ENCODE measurements at places on chromosomes 2 and 18. TPM values are rescaled to one million over a fixed set of nuclear protein-coding genes. Genes with fewer than 3 reads are reported as not detected.

Gene BUB1
- 49.7 TPM for total RNA-seq

Gene TLX2
- total RNA-seq, result not detected

Gene RFX8
- total RNA-seq, result 2.3 TPM

Gene REG1B
- total RNA-seq, result not detected

Gene STPG4
- total RNA-seq, result 0.33 TPM

Gene FNDC4
- total RNA-seq, result 20.3 TPM

Gene LOXHD1
- not detected for total RNA-seq

Gene AGAP1
- 8.8 TPM for total RNA-seq

Gene SEPTIN10
- 82.5 TPM for total RNA-seq

Gene LYG2
- total RNA-seq, result not detected

Gene TEX44
- total RNA-seq, result not detected

Gene ACTR3
- 330 TPM for total RNA-seq

Gene SNORC
- 1.6 TPM for total RNA-seq

Gene ADRA2B
- total RNA-seq, result not detected

Gene SH3BP4
- total RNA-seq, result 56.4 TPM

Gene ALLC
- total RNA-seq, result not detected

Gene CROCC2
- not detected for total RNA-seq

Gene RPIA
- 9.9 TPM for total RNA-seq

Gene HOXD12
- total RNA-seq, result not detected

Gene ST6GAL2
- not detected for total RNA-seq

Gene ERMN
- total RNA-seq, result not detected

Gene CFC1
- total RNA-seq, result not detected

Gene SOWAHC
- 5.3 TPM for total RNA-seq

Data from mammary microvascular endothelial cell (primary cell).